Substantia nigra (tissue), 51 donors: ENCODE measurements at places on chromosomes 5 and 9.
A peak's percentile ranks its signal among the peaks of the same experiment; 100 is the strongest.

DNA sequence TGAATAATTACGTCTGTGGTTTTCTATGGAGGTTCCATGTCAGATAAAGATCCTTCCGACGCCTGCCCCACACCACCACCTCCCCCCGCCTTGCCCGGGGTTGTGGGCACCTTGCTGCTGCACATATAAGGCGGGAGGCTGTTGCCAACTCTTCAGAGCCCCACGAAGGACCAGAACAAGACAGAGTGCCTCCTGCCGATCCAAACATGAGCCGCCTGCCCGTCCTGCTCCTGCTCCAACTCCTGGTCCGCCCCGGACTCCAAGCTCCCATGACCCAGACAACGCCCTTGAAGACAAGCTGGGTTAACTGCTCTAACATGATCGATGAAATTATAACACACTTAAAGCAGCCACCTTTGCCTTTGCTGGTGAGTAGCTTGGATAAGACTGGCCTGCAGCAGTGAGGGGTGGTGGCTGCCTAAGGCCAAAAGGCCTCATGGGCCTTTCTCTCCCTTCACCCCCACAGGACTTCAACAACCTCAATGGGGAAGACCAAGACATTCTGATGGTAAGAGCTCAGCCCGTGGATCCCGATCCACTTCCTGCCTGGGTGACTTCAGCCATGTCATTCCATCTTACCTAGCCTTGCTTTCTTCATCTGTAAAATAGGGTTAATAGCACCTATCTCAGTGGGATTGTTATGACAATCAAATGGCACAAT lies at the start of gene IL3:
Gene IL3, plus strand, starts transcription at position 155 of the 661 bp plus-strand sequence. Its CDS starts 52 bp downstream, at position 207.
- no peak for DNase-seq

DNA sequence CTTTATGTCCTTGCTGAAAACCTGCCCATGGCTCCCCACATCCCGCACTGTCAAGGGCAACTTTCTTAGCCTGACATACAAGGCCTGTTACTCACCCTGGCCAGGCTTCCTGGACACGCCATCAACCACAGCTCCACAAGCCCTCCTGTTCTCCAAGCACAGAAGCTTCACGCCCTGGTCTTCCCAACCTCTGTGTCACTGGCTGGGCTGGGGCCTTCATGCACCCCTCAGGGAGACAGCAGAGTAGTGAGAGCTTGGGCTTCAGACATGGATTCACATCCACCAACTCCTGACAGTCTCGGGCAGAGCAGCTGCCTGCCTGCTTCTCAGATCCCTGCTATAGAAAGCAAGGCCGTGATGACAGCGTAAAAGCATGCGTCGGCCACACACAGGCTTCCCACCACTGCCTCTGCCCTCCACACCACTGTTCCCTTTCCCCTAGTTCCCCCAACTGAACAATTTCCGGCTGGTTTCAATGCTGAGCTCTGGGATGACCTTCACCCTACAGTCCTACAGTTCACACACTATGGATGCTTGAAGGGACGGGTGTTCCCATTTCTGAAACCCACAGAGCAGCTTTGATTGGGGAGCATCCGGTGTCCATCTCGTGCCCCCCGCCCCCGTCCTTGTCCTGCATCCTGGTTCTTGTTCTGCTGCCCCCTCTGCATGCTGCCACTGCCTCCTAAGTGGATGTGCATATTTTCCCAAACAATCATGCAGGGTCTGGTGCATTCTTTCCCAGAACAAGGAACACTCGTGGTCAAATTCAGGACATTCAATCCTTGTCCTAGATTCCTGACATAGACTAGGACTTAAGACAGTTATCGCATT lies 33.4 kb upstream of the ADAMTS2 start:
- DNase-seq = no peak

DNA sequence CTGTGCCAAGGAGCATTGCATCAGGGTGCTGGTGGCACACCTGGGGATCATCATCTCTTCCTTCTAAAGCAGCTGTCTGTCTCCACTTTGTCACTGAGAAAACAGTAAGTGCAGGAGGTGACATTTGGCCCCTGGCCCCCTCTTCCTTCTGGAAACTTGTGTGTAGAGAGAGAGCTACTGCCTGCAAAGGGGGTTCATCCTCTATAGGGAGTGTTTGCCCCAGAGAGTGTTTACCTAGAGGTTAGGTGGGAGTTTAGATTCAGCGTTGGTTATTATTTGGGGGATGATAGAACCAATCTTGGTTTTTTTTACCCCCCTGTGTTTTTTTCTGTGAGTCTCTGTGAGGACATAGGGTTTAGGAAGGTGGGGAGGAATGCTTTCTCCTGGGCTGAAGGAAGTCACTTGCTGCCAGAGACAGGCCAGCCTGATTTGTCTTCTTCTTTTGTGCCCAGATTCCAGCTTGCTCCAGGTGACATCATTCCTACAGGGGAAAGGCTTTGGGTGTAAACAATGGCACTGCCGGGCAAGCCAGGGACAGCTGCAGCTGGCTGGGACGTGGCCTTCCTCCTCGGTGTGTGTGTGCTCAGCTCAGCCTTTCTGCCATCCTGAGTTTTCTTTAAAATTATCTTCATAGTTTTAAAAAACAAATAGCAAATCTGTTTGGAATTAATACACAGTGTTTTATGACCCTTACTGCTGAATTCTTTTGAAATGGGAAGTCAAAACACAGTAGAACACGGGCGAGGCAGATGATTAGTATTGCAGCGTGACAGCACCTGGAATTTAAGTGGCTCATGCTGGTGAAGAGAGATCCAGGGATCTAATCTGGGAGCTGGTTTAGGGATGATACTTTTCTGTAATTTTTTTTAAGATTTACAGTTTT lies 24.5 kb downstream of the PRRC2B start:
- peak; percentile 43 for DNase-seq

GRCh38 chr9:124658165-124659017 lies 112.7 kb downstream of the NR6A1 start:
- DNase-seq = peak; percentile 84

GRCh38 chr9:122336189-122336588 lies 34.6 kb upstream of the PTGS1 start:
- no peak for DNase-seq

DNA sequence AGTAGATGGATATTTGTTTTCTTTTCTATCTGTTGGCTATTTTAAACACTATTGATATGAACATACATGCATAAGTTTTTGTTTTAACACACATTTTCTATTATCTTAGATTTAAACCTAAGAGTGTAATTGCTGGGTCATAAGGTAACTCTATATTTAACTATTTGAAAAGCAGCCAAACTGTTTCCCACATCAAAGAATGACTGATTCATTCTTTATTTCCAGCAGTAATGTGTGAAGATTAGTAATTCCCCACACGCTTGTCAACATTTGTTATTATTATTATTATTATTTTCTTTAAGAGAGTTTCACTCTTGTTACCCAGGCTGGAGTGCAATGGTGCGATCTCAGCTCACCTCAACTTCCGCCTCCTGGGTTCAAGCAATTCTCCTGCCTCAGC lies 1495.8 kb downstream of the EFNA5 start:
- no peak for DNase-seq

DNA sequence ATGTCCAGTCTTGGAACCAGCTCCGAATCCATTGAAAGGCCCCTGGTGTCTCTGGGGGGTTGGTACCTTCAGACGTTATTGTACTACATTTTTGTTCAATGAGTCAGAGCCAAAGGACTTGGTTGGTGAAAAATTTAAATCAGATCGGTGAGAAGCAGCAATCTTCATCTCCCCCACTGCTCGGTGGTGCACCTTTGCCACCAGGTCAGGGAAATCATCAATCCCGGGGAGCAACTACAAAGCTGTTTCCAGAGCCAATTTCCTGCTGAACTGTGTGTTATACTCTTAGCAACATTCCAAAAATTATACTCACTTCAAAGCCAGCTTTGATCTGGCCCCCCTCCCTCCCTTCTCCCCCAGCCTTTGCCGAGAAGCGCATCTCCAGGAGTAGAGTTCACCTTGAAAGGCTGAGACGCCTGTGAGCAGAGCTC lies 375.2 kb upstream of the WWC1 start:
- no peak for DNase-seq

- DNase-seq = peak; percentile 61
Observed at GRCh38 chr9:95506678-95507463, 9.9 kb downstream of the PTCH1 start.

DNA sequence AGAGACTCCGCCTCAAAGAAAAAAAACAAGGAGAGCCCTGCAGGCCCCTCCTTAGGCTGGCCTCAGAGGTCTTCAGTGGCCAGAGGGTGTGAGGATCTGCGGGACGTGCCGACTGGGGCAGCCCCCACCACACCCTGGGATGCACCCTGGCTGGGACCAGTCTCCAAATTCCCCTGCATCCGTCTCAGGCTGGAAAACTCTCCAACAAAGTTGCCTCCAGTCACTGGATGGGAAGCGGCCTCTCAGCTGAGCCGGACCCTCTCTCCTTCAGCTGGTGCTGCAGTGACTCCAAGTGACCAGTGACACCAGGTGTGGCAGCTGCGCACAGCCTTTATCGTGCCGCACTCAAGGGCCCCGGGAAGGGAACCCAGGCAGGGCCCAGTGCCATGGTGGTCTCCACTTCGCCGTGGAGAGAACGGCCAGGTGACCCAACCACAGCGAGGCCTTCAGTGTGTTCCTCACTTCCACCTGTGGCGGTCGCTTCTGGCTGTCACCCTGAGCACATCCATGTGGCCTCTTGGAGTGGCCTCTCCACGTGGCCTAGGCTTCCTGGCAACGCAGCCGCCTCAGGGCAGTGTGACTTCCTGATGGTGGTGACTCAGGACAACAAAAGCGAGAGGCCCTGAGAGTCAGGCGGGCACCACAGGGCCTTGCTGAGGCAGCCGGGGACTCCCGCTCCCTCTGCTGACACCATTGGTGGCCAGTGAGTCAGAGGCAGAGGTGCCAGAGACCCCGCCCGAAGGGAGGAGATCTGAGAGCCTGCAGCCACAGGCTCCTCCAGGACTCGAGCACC lies 19.3 kb upstream of the CAMSAP1 start:
- DNase-seq = no peak

GRCh38 chr9:135158564-135158937 lies 71.1 kb downstream of the OLFM1 start:
- no peak for DNase-seq
